RWPE1 (cell line): ENCODE measurements at places on chromosomes 3 and 15.

GRCh38 chr3:183498634-183499033 lies 56.9 kb downstream of the KLHL6 start:
- DNase-seq = no peak

- no peak for DNase-seq
These were observed 813.8 kb downstream of the TUSC7 start for GRCh38 chr3:117523418-117523817.

DNA sequence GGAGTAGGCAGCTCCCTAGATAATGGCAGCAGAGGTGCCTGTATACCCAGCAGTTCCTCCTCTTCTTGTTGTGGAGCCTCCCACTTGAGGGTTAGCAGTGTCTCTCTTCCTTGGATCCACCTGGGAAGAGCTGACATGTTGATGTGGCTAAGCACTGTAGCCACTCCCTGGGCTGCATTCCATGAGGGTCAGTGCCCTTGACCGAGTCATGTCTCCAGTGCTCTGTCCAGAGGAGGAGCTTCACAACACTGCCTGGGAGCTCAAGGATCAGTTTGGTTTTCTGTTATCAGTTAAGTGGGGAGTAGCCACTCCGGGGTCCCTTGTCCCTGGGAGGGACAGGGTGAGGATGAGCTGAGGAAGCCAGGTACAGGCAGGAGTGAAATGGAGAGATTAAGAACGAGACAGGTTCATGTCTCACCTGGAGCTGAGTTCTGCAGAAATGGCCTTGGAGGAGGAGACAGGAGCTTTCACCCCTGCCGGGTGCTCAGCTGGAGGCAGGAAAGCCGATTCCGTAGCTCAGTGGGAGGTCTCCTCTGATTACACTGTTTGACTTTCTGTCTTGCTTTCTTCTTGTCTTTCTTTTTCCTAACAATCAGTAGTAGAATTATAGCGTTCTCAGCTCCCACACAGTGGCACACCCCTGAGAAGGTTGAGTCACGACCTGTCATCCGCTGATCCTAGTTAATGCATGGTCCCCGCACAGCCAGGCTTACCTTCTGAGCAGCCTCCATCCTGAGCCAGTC lies 57.9 kb upstream of the SEC22A start:
- DNase-seq = no peak

DNA sequence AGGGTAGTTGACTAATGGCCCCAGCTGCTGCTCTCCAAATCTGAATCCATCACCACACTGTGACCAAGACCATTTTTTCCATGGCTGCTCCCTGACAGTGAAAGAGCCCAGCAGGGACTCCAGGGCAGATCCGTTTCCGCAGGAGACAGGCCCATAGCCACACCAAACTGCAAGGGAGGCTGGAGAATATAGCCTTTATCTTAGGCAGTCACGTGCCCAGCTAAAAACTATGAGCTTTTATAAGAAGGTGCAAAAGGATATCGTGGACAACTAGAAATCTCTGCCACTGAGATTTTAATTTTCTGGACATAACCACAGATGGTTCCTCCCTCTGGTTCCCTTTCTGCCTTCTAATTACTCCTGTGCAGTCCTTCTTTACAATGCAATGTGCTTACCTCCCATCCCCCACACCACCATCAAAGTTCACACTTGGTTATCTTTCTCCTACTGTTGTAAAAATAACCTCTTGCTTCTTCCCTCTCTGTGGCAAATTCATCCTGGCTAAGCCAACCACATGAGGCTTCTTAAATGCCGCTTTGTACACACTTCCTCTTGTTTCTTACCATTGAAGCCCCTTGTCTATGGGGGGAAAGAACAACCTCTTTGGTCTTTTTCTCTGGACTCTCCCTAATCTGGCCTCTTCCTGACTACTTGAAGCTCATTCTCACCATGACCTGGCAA lies 233.7 kb downstream of the SHQ1 start:
- DNase-seq = no peak

- DNase-seq = no peak
These were observed 56.9 kb downstream of the CADPS start for GRCh38 chr3:62818347-62818746.

GRCh38 chr3:111603679-111604078 lies 8.5 kb upstream of the ZBED2 start:
- DNase-seq = no peak

GRCh38 chr3:139222100-139222657 lies 121.6 kb upstream of the MRPS22 start:
- no peak for DNase-seq

- DNase-seq = no peak
These were observed 129.6 kb downstream of the SEMA6D start for GRCh38 chr15:47846876-47847275.

DNA sequence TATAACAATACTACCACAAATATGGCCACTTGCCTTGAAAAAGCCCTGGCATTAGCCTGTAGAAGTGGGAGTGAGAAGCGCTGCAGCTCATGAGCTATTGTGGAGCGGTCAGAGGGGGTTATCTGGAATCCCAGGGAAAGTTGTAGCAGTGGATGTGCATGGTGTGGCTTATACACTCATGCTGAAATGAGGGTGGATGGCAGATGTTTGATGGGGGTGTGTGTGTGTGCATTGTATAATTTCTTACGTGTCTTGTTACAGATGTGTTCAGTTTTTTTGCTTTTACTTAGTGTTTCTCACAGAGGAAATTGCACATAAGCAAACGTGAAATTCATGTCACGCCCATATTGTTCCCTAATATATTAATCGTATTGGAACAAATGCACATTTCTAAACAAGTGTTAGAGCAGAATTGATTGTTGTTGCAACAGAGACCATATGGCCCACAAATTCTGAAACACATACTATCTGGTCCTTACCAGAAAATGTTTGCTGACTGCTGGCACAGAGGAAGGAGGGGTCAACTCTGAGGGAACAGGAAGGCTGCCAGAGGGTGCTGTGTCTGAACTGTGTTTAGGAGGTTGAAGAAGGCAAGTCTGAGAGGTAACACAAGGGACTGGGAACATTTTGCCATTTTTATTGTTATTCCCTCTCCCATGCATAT lies 200.0 kb upstream of the CFAP20DC start:
- no peak for DNase-seq

DNA sequence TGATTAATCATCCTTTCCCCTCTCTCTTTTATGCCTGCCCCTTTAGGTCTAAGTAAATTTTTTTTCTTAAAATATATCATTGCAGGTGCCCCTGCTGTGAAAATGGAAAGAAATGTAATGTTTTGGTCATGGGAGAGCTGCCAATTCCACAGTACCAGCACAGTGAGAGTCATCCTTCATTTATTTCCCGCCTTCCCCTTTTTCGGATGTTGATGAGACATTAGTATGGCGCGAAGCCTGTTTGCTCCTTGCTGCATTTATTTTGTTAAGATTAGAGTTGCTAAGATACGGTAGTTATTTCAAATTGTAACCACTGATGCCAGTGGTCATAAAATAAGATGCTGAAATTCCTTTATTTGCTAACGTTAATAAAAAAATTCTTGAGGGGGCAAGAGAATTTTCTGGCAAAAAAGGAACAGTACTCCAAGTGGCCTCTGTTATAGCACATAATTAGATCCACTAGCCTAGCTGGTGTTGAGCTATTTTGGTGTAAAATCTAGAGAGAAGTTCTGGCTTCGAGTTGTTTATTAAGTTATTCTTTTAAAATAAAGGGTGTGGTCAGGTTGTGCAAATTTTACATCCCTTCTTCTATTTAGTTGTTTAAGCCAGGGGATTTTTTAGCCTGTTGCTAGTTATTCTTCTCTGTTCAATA lies 62.8 kb downstream of the MDFIC2 start:
- peak; percentile 1 for DNase-seq

DNA sequence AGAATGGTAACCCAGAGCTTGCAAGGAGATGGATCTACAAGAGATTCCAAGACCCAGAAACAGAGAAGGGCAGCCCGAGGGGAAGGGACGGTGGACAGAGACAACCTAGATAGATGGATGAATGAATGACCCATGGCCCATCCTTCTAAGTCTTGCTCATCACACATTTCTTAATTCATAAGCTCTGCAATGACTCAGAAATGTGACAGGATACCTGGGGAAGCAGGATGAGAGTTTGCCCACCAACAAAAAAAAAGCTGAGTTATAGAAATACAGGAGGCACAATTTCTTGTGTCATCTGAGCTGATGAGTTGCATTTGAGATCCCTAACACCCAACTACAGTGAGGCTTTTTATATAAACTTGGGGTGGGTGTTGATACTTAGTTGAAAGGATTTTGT lies 76.6 kb downstream of the CNTN3 start:
- DNase-seq = no peak

DNA sequence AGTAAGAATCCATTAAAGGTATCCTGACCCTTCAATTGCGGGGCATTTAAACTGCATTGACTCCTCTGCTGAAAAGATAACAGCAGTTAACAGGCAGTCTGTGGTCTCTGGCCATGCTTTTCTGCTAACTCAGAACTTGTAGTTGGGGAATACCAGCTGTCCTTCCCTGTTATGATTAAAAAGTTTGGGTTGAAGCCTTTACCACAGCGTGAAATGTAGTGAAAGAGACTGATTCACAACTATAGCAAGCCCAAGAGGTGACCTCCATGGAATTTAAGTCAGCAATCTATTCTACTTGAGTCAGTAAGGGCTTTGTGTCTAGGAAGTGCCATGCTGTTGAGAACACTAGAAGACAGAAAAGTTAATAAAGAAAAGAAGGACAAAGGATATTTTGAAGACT lies 1037.3 kb downstream of the SI start:
- no peak for DNase-seq

- DNase-seq = peak; percentile 20
These were observed 675 bp downstream of the BRPF1 start for GRCh38 chr3:9732080-9732739.

GRCh38 chr15:58387130-58387529 lies 44.7 kb upstream of the LIPC start:
- no peak for DNase-seq

DNA sequence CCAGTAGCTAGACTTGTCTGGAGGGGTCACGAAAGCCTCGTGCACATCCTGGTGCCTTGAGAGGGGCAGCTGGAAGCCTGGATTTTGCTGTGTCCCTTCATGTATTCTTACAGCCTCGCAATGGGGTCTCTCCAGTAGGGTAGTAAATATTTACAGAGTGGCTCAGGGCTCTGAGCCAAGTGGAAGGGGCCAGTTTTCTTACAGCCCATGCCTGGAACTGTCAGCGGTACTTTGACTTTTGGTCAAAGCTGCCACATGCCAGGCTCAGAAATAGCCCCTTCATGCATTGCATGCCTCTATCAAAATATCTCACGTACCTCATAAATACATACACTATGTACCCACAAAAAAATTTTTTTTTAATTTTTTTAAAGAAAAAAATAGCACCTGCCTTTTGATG lies 119.2 kb downstream of the OSBPL10 start:
- no peak for DNase-seq

DNA sequence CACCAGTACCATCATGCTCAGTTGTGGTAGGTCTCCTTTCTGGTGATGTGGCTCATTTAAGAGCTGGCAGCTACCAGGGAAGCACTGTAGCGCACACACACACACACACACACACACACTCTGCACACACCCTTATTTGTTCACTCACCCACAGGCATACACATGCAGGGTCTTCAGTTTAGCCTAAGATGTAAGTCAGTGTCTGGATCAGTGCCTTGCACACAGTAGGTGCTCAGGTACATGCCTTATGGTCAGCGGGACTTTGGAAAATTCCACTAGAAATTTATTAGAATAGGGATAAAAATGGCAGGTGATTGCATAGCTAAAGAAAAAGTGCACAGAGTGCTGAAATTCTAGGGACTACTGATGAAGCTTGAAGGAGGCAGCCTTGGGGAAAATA lies 23.6 kb downstream of the XYLB start:
- no peak for DNase-seq

- DNase-seq = no peak
These were observed 243.5 kb downstream of the MFSD1 start for GRCh38 chr3:159045279-159045885.

DNA sequence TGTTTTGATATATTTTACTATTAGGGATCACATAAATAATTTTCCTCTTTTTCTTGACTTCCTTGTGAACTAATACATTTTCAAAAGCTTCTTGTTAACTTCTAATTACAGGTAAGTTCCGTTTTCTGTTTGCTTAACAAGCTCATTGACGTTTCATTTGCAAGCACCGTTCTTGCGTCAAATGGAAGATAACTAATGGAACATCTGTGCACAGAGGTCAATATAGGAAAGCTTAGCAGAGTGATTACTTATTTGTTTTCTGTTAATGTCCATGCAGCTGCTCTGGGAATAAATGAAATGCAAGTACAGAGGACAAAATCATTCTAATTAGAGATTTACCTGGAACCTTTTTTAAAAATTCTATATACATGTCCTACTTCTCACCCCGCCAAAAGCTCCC lies 115.5 kb upstream of the C2CD4B start:
- no peak for DNase-seq

- no peak for DNase-seq
These were observed 10.2 kb upstream of the MESP1 start for GRCh38 chr15:89761009-89761831.

GRCh38 chr15:91488452-91488851 lies 365.1 kb upstream of the SLCO3A1 start:
- DNase-seq = no peak

GRCh38 chr3:141482245-141482922 lies 4.4 kb upstream of the RASA2 start:
- peak; percentile 78 for DNase-seq

- DNase-seq = no peak
These were observed 37.5 kb upstream of the C3orf38 start for GRCh38 chr3:88112289-88112688.

DNA sequence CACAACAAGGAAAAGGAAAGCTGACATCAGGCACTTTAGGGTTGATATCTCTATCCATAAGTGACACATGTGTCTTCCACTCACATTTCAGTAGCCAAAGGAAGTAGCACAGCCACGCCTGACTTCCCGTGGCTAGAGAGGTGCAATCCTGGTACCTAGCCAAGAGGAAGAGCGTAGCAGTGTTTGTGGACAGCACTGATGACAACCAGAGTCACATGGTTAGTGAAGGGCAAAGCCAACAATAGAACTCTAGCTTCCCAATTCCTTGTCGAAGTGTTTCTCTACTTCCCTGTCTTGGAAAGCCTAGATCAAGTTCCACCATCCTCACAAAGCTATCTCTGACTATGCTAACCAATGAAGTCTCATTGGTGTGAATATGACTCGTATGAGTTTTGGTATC lies 189.2 kb downstream of the RSL24D1 start:
- no peak for DNase-seq

- no peak for DNase-seq
These were observed 107.6 kb downstream of the TGFBR2 start for GRCh38 chr3:30713885-30714503.

DNA sequence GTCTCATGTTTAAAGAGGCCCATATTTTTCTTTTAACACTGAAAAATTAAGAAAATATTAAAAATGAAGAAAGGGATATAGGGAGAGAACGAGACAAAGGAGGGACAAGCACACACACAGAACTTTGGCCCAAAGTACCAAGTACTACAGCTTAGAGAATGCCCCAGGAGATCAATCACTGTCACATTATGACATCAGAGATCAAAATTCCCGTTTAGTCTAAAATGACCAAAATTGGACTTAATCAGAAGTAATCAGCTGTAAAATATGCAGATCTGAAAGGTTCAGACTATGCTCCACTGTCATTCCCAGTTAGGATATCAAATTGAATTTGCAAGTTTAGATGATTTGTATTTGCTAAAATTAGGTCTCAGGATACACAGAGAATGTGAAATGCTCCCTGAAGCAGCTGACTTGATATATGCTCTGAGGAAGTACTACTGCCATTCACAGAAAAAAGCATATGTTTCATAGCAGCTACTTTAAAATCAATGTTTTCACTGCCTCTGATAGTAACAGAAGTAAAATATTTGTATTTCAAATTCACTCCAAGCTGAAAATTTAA lies 123.0 kb downstream of the PEAK1 start:
- no peak for DNase-seq

- no peak for DNase-seq
These were observed 40.4 kb downstream of the BHLHE40 start for GRCh38 chr3:5019411-5020241.

- DNase-seq = no peak
These were observed 742 bp downstream of the PLA2G4F start for GRCh38 chr15:42155546-42156242.
